ENCODE measurements at places on chromosomes 16 and 17. TPM values are rescaled to one million over a fixed set of nuclear protein-coding genes. Genes with fewer than 3 reads are reported as not detected.

DNA sequence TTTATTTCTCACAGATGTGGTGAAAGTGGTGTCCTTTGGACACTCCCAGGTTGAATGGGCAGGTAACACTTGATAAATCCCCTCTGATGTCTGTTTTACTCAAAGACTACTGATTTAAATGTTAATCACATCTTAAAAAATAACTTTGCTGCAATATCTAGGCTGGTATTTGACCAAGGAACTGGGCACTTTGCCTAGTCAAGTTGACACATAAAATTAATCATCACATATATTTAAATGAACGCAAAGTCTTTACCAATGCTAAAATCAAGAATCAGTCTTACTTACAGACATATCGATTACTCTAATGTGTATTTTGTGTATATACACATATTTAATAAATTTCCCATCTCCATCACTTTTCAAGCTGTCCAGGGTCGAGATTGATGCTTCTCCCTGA is 7.0 kb downstream of the MT2A start:
- no peak for DNase-seq
- H3K27me3 ChIP-seq, result no peaks in the 10 kb centered on the region
- H3K27ac ChIP-seq, result no peak overlapping the region
- peaks cover 14% of the 10 kb centered on the region for H3K4me1 ChIP-seq

GGA2 gene
- 34.8 TPM for total RNA-seq

DNA sequence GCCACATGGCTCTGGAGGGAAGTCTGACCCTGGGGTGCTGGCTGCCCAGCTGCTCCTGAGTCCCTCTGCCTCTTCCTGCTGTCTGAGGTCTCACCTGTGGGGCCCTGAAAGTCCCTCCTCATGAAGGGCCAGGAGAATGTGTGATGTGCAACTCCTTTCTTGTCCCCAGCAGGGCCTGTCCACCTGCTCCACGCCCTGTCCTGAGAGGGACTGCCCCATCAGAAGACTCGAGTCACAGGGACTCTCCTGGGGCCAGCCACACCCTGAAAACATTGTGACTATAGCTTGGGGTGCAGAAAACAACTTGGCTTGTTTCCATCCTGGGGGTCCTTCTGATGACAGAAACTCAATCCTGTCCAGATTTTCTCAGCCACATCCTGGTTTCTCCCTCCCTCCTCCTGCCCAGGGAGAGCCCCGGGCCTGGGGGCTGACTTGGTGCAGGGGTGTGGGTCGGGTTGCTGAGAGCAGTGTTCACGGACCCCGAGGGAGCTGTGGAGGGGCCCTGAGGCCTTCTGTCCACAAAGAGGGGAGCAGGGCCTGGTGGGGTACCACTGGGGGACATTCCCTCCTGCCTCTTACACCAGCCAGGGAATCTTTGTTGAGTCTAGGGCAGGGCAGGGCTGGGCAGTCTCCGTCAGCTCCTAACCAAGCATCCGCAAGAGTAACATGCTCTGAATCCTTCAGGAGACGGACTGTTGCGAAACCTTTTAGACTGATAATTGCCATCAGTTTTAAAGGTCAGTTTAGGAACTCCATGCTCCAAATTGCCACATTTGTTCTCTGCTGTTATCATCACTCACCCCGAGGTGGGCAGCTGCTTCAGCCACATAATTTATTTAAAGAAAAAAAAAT is 45.9 kb downstream of the NT5M start:
- H3K27me3 ChIP-seq, result no peaks in the 10 kb centered on the region
- no peaks in the 10 kb centered on the region for H3K36me3 ChIP-seq
- no peak overlapping the region for H3K4me3 ChIP-seq
- H3K27ac ChIP-seq, result no peak overlapping the region

C1QTNF8 gene
- not detected for total RNA-seq

XPO6 gene
- total RNA-seq, result 140 TPM

PABPN1L gene
- not detected for total RNA-seq

RBFOX1 gene
- 0.22 TPM for total RNA-seq

GRCh38 chr16:1607971-1608370 is 3.9 kb downstream of the IFT140 start:
- H3K27me3 ChIP-seq, result no peaks in the 10 kb centered on the region
- no peak overlapping the region for H3K4me3 ChIP-seq

C16orf74 gene
- total RNA-seq, result 1.5 TPM

GRCh38 chr17:78127888-78128550 is 536 bp downstream of the TMC6 start:
- H3K4me3 ChIP-seq, result peak overlapping the region; percentile 84
- peaks cover 92% of the 10 kb centered on the region for H3K4me1 ChIP-seq
- H3K27ac ChIP-seq, result peak overlapping the region; percentile 91

DNA sequence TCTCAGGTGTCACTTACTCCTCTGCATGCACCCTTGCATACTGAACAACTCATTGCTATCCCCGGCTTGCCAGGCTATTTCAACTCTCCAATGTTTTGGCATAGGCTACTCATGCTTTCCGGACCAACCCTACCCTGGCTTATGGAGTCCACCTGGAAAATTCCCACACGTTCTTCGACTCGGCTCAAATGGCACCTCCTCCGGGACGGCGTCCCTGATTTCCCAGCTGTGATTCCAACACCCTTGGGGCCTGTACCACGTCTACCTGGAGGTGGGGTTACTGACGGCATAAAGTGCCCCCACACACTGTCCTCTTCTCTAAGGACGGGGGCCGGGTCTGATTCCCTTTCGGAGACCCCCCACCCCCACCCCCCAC is 498 bp downstream of the SMYD4 start:
- H3K27me3 ChIP-seq, result no peaks in the 10 kb centered on the region
- H3K4me3 ChIP-seq, result peak overlapping the region; percentile 91
- H3K27ac ChIP-seq, result peak overlapping the region; percentile 69
- DNase-seq, result no peak

CPHXL2 gene
- total RNA-seq, result not detected

DNA sequence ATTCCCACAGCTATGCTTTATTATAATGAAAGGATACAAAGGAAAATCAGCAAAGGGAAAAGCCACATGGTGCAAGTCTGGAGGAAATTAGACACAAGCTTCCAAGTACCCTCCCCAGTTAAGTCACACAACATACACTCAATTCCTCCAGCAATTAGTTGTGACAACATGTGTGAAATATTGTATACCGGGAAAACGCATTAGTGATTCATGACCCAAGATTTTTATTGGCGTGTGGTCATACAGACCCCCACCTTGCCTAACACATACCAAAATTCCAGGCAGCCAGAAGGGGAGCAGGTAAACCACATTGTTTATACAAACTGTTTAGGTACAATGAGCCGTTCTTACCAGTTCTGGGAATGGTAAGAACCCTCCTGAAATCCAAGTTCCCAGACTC is 160.6 kb downstream of the CYB561 start:
- DNase-seq, result no peak
- H3K27me3 ChIP-seq, result no peaks in the 10 kb centered on the region
- H3K4me3 ChIP-seq, result no peak overlapping the region
- H3K27ac ChIP-seq, result no peak overlapping the region
- no peaks in the 10 kb centered on the region for H3K4me1 ChIP-seq

Measured in tibial nerve (tissue), 4 donors.